Natural killer cell (primary cell): ENCODE measurements at places on chromosomes 2 and 18.
A peak's percentile ranks its signal among the peaks of the same experiment; 100 is the strongest.

DNA sequence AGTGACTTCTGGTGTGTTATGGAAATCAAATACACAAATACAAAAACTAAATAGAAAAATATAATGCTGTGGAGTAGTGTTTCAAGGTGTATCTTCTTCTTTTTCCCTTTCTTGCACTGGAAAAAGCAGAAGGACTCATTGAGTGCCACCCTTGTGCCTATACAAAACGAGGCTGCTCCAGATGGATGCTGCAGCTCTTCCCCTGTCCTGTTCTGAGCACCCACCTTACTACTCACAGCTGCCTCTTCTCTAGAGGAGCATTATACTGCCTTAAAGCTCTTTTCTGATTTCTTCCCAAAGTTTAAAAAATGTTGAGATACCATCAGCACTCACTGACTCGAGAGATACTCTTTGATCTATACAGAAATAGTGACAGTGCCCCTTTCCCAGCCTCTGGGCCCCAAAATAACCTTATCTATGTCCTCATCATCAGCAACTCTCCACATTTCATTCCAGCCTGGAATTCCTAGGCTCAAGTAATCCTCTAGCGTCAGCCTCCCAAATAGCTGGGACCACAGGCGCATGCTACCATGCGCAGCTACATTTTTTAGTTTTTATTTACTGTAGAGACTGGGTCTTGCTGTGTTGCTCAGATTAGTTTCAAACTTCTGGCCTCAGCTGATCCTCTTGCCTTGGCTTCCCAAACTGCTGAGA, 1356.1 kb upstream of the NRXN1 start:
- H3K27ac ChIP-seq = no peak overlapping the region
- H3K4me1 ChIP-seq = no peaks in the 10 kb centered on the region
- no peaks in the 10 kb centered on the region for H3K27me3 ChIP-seq
- H3K36me3 ChIP-seq = no peaks in the 10 kb centered on the region
- no peak overlapping the region for H3K4me3 ChIP-seq

- H3K4me1 ChIP-seq = no peaks in the 10 kb centered on the region
- H3K27me3 ChIP-seq = no peaks in the 10 kb centered on the region
- no peak overlapping the region for H3K4me3 ChIP-seq
These were observed 200.2 kb downstream of the RIT2 start for GRCh38 chr18:42915299-42915698.

GRCh38 chr2:112692918-112693317, 27.9 kb upstream of the NT5DC4 start:
- no peak overlapping the region for H3K4me3 ChIP-seq
- DNase-seq = no peak
- no peaks in the 10 kb centered on the region for H3K36me3 ChIP-seq
- H3K27ac ChIP-seq = no peak overlapping the region

DNA sequence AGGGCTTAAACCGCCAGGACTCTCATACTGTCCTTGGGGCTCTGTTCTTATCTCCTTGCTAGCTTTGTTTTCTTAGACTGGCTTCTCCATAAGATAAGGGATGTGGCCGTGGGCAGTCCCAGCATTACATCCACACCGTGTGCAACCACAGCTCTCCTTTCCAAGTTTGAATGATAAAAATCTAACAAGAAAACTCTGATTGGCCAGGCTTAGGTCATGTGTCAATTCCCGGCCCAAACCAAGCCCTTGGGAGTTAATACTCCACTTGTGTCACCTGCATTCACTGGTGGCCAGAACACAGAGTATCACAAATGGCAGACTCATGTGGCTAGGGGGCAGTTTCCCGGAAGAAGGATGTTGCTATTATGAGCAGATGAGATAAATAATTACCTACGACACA, 43.2 kb upstream of the KDM3A start:
- no peaks in the 10 kb centered on the region for H3K27me3 ChIP-seq
- no peak for DNase-seq
- H3K36me3 ChIP-seq = no peaks in the 10 kb centered on the region
- no peak overlapping the region for H3K4me3 ChIP-seq

DNA sequence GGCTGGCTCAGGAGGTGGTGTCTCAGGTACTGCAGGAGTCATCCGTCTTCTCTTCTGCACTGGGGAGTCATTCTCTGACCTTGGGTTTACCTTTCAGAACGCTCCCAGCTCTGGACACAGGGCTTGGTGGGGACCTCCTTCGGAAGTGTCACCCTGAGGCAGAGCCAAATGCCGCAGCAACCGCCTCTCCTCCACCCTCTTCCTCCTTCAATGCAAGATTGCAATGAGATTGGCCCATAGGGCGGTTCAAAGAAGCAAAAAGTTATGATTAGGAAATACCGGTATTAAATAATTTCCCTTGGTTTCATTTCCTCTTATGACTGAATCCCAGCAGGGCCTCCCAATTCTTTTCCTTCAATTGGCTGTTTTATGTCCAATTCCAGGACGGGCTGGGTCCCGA, 178.8 kb downstream of the ACKR3 start:
- H3K36me3 ChIP-seq = no peaks in the 10 kb centered on the region
- no peaks in the 10 kb centered on the region for H3K27me3 ChIP-seq

GRCh38 chr2:72579591-72580180, 246.1 kb downstream of the EXOC6B start:
- H3K4me3 ChIP-seq = no peak overlapping the region
- H3K27ac ChIP-seq = no peak overlapping the region
- peak; percentile 47 for DNase-seq
- no peaks in the 10 kb centered on the region for H3K27me3 ChIP-seq
- H3K4me1 ChIP-seq = no peaks in the 10 kb centered on the region
- no peaks in the 10 kb centered on the region for H3K36me3 ChIP-seq

- no peak overlapping the region for H3K27ac ChIP-seq
- no peak overlapping the region for H3K4me3 ChIP-seq
- H3K4me1 ChIP-seq = no peaks in the 10 kb centered on the region
- no peak for DNase-seq
These were observed 1481.1 kb upstream of the ACVR2A start for GRCh38 chr2:146363731-146364130.
